ENCODE measurements at places on chromosomes 12 and 14. TPM values are rescaled to one million over a fixed set of nuclear protein-coding genes. Genes with fewer than 3 reads are reported as not detected.

- H3K27me3 ChIP-seq = no peaks in the 10 kb centered on the region
- no peaks in the 10 kb centered on the region for H3K4me1 ChIP-seq
- H3K4me3 ChIP-seq = no peak overlapping the region
These were observed 20.3 kb upstream of the C14orf180 start for GRCh38 chr14:104559028-104559803.

DNA sequence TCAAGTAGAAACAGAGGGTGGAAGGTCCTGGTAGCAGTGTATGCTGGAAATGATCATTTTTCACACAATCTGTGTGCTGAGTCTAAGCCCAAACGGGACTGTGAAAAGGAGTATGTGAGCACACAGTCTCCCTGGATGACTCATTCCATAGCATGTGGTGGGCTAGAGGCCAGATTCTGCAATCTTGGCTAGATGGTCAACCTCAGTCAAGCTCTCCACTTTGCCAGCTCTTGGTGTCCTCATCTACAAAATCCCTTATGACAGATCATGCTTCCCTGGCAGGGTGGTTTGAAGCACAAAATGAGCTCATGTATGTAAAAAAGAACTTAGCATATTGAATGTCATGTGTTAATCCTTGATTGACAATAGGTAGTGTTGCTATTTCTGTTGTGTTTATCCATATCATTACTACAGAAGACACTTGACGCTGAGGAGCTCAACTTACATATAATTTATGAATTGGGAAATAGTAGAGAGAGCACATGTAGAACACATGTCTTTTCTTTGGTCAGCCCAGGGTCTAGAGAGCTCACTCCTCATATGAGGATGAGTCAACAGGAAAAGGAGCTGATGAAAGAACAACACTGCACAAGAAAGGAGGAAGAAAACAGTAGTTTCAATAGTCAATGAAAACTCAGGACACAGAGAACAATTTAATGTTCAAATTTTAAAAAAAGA lies 517.5 kb downstream of the BCL11B start:
- H3K4me1 ChIP-seq = peaks cover 4% of the 10 kb centered on the region
- H3K27me3 ChIP-seq = no peaks in the 10 kb centered on the region
- no peak for DNase-seq
- no peak overlapping the region for H3K4me3 ChIP-seq
- H3K36me3 ChIP-seq = peaks cover 8% of the 10 kb centered on the region
- no peak overlapping the region for H3K27ac ChIP-seq

GRCh38 chr12:18750085-18750484 lies 12.2 kb downstream of the CAPZA3 start:
- no peak overlapping the region for H3K27ac ChIP-seq
- no peaks in the 10 kb centered on the region for H3K27me3 ChIP-seq
- H3K4me3 ChIP-seq = no peak overlapping the region
- H3K36me3 ChIP-seq = no peaks in the 10 kb centered on the region

- no peak overlapping the region for H3K27ac ChIP-seq
- H3K4me3 ChIP-seq = no peak overlapping the region
- no peaks in the 10 kb centered on the region for H3K36me3 ChIP-seq
- H3K27me3 ChIP-seq = no peaks in the 10 kb centered on the region
These were observed 46.2 kb downstream of the C14orf132 start for GRCh38 chr14:96085369-96085768.

DNA sequence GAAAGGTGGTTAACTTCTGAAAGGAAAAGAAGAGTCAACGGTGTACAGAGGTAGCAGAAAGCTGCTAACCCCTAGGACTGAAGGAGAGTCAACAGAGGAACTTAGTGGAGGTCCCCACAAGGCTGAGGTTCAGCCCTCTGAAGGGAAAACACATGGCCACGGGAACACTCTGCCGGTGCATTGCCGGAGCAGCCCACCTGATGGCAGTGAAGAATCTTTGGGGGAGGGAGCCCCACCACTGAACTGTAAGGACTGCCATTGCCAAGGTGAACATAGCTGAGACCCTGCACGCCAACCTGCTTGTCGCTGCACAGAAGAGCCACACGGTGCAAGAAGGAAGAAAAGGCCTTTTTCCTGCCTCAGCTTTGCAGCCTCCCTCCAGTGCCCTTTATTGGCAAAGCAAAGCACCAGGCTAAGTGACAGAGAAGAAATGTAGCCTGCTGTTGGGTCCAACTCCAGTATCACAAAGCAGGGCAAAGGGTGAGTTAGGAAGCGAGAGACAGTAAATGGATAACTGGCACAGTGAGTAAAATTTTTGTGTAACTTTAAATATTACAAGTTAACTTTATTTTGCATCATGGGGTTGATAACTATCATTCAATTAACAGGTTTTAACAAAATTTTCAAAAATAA lies 76.9 kb downstream of the LIN52 start:
- peaks cover 4% of the 10 kb centered on the region for H3K36me3 ChIP-seq
- no peaks in the 10 kb centered on the region for H3K27me3 ChIP-seq
- no peak overlapping the region for H3K4me3 ChIP-seq
- no peaks in the 10 kb centered on the region for H3K4me1 ChIP-seq

DNA sequence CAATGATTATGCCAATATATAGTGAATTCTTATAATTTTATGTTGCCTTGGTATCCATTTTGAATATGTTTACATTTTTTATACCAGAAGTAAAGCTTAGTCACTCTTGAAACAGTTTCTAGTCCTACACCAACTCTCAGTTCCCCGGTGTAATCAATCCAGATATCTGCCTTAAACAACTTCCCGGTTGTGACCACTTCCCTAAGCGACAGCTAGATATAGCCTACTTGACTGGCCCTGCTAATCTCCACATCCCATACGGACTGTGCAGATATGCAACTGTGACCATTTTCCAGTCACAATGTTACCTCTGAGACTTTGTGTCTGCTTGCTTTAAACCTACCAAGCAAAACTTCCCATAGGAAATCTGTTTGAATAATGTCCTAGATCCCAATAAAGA lies 1551.5 kb upstream of the SEL1L start:
- H3K27ac ChIP-seq = no peak overlapping the region
- no peak overlapping the region for H3K4me3 ChIP-seq
- H3K36me3 ChIP-seq = no peaks in the 10 kb centered on the region
- no peak for DNase-seq
- no peaks in the 10 kb centered on the region for H3K4me1 ChIP-seq

The KRT71 gene
- not detected for total RNA-seq

Measured in activated naive CD8-positive, alpha-beta T cell treated with anti-CD3 and anti-CD28 coated beads, Interleukin-2, amount 10 ng/mL, durations not matched to agents 7 days and 5 days (primary cell).